NCI-H2107 (cell line): ENCODE measurements at places on chromosomes 2 and 18.

DNA sequence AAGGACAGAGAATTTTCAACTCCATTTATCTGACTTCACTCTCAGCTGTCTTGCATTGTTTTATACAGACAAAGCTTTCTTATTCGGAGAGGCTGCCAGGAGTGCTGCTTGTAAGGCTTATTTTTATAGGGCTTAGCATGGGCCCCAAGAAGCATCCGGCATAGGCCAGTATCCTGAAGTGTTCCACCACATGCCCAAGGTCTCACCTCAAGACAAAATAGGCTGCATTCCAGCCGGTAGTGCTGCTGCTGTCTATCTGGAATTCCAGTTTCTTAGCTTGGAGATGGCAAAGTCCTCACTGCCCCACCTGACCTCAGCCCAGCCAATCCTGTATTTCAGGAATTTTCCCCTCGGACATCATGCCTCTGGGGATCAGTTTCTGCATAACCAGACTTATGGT, 47.6 kb upstream of the MCFD2 start:
- no peak for DNase-seq

DNA sequence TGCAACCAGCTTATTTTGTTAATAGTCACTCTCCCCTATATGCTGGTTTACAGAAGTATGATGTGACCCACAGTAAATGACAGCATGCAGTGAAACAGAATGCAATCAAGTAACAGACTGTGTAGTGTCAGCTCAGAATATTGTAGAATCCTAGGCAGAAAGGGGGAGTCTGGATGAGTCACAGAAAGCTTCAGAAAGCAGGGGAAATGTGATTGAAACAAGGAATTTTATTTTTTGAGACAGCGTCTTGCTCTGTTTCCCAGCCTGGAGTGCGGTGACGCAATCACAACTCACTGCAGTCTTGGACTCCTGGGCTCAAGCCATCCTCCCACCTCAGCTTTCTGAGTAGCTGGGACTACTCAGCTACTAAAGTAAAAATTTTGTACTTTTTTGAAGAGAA, 219.9 kb upstream of the FBXO11 start:
- DNase-seq: no peak

DNA sequence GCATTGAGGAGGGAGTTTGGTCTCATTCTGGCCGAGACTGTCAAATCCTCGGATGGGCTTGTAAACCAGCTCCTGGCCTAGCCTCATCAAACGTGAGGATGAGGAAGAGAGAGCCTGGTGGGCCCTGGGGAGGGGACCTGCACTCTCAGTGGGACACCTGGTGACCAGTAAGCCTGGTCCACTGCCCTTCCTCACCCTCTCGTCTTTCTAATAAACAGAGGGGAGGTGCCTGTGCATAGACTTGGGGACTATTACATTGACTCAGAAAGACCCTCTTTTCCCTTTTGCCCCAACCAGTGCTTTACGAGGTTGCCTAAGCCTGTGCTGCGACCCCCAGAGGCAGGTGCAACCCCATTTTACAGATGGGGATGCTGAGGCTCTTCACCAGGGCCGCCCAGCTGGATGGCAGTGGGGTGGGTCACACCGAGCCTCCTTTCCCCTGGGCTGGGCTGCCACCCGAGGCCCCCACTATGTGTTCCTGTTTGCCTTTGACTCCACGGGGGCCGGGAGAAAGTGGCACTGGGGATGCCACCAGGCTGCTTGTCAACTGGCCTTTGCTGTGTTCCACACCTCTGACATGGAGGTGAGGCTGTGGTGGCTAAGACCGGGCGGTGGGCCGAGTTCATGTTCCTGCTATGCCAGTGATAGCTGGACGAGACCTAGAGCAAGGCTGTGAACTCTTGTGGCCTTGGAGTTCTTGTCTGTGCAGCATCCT, 85.9 kb downstream of the GLI2 start:
- DNase-seq: no peak

- DNase-seq: no peak
Measured at GRCh38 chr2:39521876-39522517, 84.9 kb upstream of the MAP4K3 start.

- no peak for DNase-seq
Measured at GRCh38 chr2:6081955-6082624, 389.9 kb downstream of the SOX11 start.

GRCh38 chr2:230234122-230234722, 8.7 kb downstream of the SP140 start:
- no peak for DNase-seq

DNA sequence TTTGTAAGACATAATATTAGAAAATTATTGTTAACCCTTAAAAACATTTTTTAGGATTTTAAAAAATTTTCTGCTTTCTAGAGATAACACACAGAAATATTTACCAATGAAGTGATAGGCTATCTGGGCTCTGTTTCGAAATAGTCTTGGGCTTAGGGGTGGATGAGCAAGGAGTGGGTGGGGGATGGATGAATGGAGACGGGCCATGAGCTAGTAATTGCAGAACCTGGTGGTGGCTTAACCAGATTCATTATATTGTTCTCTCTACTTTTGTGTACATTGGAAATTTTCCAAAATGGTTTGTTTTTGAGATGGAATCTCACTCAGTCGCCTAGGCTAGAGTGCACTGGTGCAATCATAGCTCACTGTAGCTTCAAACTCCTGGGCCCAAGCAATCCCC, 89.6 kb downstream of the TCF7L1 start:
- no peak for DNase-seq

GRCh38 chr2:86706935-86707334, 13.2 kb upstream of the RMND5A start:
- no peak for DNase-seq

DNA sequence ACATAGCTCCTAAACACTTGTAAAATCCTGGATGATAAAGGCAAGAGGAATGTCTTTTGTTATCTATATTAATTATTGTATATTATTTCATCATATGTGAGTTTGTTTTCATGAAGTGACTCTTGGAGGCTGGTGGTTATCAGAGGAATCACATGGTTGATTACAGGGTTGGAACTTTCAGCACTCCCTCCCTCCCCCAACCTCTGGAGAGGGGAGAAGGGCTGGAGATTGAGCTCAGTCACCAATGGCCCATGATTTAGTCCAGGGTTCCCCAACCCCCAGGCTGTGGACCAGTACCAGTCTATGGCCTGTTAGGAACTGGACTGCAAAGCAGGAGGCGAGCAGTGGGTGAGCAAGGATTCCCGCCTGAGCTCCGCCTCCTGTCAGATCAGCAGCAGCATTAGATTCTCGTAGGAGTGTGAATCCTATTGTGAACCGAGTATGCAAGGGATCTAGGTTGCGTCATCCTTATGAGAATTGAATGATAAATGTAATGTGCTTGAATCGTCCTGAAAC, 37.7 kb downstream of the FBXO48 start:
- no peak for DNase-seq

GRCh38 chr2:6168485-6168884, 476.3 kb downstream of the SOX11 start:
- DNase-seq: no peak

DNA sequence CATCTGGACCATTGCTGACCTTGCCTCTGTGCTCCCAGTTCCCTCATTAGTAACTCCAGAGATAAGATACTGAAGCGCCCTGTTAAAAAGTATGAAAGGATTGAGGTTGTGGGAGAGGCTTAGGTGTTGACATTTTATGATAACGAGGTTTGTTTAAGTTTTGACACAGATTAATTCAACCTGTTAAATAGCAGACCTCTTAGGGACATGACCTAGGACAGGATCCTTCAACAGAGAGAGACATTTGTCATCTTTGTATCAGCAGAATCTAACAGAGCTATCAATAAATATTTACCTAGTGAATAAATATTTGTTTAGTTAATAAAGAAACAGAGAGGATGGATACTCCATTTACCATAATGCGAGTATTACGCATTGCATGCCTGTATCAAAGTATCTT, 99.5 kb downstream of the DCC start:
- no peak for DNase-seq

DNA sequence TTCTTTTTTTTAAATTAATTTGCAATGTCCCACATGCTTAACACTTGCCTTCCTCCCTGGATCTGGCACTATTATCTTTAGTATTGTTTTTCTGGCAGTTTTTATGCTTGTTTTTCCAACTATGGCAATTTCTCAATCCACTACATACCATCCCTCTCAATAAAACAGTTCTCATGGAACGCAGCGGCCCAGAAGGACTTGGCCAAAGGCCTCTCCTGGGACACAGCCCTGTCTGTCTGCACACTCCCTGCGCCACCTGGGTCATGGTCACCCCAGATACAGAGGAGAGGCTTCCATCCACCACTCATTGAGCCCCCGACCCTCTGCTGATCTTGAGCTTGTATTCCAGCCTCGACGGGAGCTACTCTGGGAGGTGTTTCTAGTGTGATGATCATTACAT, 91.2 kb downstream of the TWIST2 start:
- DNase-seq: no peak

GRCh38 chr2:172091761-172092566, 6.7 kb downstream of the DLX1 start:
- no peak for DNase-seq

- no peak for DNase-seq
Measured at GRCh38 chr2:11236335-11236734, 81.1 kb downstream of the SLC66A3 start.

DNA sequence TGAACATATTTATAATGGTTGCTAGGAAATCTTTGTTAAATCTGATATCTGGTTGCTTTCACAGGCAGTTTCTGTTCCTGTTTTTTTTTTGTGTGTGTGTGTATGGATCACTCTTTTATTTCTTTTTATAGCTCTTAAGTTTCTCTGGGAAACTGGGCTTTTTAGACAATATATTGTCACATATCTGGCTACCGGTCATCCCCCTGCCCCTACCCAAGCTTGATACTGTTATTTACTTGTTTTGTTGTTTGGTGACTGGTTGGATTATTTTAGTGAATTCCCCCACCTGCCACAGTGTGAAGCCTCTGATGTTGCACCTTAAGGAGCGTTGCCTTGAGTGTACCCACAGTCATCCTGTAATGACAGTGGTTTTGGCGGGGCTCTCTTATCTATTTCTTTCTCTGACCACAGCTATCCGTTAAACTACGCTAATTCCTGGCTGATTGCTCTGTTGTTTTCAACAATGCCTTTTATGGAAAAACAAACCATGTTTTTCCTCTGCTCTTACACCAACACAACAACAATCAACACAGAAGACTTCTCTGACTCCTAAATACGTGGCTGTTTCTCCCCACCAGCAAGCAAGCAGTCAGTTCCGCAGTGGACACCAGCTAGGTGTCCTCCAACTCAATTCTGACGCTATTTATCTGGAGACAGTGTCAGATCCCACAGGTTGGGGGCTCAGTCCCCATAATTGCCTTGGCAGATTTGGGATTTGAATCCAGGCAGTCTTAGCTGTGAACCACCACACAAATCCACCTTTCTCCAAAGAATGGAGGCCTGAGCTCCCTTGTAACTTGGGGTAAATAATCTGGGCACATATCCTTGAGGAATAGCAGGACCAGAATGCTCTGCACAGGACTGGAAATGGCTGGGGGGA, 10.9 kb downstream of the GNLY start:
- DNase-seq: no peak

DNA sequence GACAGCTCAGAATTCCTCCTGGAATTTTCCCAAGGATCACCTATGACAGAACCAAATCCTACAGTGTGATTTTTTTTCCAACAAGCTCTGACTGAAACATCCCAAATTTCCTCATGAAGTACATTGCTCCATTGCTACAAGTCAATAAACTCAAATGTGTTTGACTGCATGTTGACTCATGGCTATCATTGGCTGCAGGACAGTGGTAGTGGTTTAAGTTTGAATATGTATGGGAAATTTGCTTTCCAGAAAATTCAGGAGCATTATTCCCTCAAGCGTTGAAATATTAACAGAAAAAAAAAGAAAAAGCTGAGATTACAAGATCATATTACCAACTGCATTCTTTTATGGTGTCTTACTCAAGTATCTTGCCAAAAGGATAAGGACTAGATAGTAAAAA, 402.8 kb upstream of the DSEL start:
- DNase-seq: no peak

DNA sequence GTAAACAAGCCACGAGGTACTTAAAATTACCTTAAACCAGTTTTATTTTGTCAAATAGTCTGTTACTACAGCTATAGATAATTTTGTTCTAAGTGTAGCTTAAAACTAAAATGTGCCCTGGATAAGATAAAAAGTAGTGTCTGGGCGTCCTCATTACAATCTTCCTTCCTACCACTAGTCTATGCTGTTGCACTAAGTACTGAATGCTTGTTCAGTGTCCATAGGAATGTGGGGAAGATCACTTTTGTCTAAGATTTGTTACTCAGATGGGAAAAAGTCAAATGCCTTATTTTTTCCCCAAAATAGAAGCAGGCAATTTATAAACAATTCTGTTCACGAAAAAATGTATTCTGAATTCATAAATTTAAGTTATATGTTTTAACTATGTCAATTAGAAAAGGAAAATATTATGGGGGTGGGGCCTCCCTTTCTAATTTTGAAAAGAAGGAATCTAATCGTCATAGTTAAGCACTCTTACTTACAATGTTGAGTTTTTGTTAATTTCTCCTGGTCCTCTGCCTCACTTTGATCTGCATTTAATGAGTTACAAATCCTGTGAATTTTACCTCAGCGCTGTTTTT, 140.4 kb upstream of the VRK2 start:
- DNase-seq: no peak

- DNase-seq: no peak
Measured at GRCh38 chr18:9410515-9410914, 64.8 kb upstream of the RALBP1 start.

- no peak for DNase-seq
Measured at GRCh38 chr2:46804794-46805193, 110.8 kb downstream of the MCFD2 start.

GRCh38 chr2:235116885-235117492, 165.2 kb downstream of the SH3BP4 start:
- peak; percentile 68 for DNase-seq

- DNase-seq: no peak
Measured at GRCh38 chr18:48663096-48663930, 124.5 kb downstream of the CTIF start.

DNA sequence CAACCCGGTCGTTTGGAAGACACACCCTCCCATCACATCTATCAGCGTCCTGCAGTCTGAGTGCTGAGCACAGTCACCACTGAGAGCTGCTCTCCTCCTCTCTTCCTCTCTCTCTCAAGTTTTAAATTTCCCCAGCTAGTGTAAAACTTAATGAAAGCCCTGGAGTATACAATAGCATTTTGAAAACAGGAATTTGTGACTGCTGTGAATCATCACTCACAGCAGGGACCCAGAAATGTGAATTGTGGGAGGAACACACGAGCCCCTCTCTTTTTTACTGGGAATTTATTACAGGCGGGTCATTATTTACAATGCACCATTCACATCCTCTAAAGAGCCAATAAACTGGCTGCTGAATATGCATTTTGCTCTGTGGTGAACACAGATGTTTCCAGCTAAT, 185.0 kb upstream of the SMIM21 start:
- DNase-seq: no peak

- no peak for DNase-seq
Measured at GRCh38 chr2:234694244-234695013, 197.5 kb upstream of the ARL4C start.

GRCh38 chr2:120204945-120205670, 18.1 kb downstream of the TMEM185B start:
- DNase-seq: no peak

DNA sequence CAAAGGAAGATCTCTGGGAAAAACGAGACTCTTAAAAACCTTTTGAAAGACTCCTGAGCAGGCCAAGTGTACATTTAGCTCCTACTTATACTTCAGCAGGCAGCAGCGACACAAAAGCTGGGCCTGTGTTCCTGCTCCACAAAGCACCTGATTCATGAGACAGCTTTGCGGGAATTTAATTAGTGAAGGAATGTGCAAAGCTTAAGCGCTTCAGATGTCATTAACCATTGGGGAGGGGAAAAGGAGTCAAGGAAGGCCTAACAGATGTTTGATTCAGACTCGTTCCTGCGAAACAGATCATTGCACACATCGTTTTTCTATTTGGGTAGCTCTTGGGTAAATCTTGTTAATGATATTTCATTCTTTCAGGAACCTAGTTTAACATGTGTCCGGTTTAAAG, 125.9 kb downstream of the MAIP1 start:
- no peak for DNase-seq
